ENCODE measurements at places on chromosomes 2 and 18.
A peak's percentile ranks its signal among the peaks of the same experiment; 100 is the strongest.

- no peak for DNase-seq
Measured at GRCh38 chr2:48284621-48285212, 245.2 kb upstream of the STON1 start.

- no peak for DNase-seq
Measured at GRCh38 chr18:48896875-48897511, 53.8 kb downstream of the SMAD7 start.

DNA sequence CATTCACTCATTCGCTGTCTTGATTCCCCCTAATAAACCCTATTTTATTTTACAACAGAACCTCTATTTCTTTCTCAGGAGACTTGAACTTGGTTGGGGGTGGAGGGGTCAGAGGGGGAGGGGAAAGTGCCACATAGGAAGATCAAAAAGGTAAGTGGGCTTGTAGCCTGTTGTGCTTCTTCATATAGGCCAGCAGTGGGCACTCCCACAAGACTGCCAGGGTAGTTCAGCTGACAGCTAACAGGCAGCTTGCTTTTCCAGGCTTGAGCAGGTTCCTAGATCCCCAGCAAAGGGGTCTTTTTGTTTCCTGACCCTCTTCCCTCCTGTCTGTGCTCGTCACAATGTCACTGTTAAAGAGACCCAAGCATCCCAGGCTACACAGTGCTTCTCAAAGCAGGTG lies 829 bp upstream of the KIAA2012 start:
- no peak for DNase-seq

GRCh38 chr2:224324604-224325003 lies 77.3 kb downstream of the FAM124B start:
- DNase-seq: no peak

GRCh38 chr2:13050764-13051163 lies 334.0 kb downstream of the TRIB2 start:
- DNase-seq: no peak

DNA sequence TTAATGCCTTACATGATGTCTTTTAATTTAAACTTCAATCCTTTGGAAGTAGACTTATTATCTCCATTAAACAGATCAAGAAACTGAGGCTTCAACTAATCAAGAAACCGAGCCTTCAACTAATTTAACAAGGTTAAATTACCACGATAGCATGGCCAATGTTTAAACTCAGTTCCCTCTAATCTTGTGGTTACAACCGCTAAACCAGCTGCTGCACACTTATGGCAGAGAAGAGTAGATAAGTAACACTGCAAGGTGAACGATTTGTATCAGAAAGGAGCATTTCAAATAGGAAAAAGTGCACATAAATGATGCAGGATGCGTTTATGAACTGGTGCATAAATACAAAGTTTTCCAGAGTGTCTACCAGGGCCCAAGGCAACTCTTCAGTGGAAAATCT lies 144.6 kb upstream of the CAVIN2 start:
- DNase-seq: no peak

GRCh38 chr2:212254339-212254738 lies 284.3 kb downstream of the ERBB4 start:
- DNase-seq: no peak

GRCh38 chr2:177797808-177798207 lies 274.8 kb downstream of the PDE11A start:
- DNase-seq: no peak

- DNase-seq: no peak
Measured at GRCh38 chr2:159139216-159139933, 147.1 kb downstream of the WDSUB1 start.

DNA sequence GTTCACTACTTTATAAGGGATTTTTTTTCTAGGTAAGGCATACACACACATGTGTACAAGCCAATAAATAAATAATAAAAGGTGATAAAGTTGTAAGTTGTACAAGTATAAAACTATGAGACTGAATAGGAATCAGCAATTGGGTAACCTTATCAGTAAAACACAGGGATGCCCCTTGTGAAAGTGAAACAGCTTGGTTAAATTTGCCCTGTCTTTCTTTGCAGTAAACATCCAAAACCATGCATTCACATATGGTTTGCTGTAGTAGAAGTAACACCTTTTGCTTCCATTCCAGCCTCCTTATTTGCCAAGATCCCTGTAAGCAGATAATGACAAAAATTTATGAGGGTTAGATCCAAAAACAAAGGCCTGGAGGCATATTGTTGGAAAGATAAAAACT lies 44.3 kb upstream of the NEUROD1 start:
- DNase-seq: no peak

- peak; percentile 19 for DNase-seq
Measured at GRCh38 chr2:13539296-13539695, 822.6 kb downstream of the TRIB2 start.

DNA sequence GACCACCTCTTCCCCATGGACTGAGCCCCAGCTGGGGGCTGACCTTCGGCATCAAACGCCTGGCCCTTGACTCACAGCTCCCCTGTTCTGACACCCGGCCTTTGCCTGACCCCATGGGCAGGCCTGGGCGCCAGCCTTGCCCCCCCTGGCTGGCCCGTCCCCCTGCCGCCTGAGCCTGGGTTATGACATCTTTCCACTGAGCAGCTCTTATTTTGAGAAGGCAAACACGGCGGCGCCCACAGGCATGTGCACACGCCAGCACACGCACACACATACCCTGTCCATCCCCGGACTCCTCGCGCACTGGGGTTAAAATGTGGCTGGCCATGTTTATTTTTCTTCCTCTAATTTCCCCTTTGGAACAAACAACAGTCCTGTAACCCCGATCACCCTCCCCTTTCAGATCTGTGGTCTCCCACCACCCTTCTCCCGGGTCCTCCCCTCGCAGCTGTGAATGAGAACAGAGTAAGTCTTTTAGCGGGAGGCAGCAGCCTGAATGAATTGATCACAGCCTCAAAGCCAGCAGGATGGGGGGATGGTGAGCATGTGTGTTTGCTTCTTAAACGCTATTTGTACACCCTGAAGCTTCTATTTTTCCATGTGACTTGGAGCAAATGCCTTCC lies 11.8 kb upstream of the ATOH8 start:
- peak; percentile 64 for DNase-seq

All from NCI-H1092 (cell line).